Activated naive CD4-positive, alpha-beta T cell treated with anti-CD3 and anti-CD28 coated beads, Interleukin-2, amount 50 U/mL, for 72 hours (primary cell): ENCODE measurements at places on chromosomes 12 and 14.

- DNase-seq: peak; percentile 29
Observed at GRCh38 chr12:95790033-95790916, at the start of gene NTN4. Gene NTN4, minus strand, starts transcription at chr12:95790764. Its CDS starts 455 bp downstream, at chr12:95790309.

DNA sequence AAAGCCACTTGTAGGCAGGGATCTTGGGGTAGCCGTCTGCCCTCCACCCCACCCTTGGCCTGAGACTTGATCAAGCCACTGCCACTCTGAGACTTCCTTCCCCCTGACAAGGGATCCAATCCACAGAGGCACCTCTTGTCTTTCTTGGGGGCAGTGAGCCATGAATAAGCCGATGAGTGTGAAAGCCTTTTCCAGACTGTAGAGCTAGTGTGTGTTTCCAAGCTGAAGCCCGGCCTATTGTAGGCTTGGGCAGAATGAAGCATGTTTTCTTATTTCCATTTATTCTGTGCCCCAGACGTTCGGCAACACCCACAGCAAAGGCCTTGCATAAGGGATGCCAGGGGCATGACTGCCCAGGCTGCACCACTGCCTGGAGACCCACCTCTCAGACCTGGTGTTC is 991.6 kb downstream of the BCL11B start:
- DNase-seq: no peak

DNA sequence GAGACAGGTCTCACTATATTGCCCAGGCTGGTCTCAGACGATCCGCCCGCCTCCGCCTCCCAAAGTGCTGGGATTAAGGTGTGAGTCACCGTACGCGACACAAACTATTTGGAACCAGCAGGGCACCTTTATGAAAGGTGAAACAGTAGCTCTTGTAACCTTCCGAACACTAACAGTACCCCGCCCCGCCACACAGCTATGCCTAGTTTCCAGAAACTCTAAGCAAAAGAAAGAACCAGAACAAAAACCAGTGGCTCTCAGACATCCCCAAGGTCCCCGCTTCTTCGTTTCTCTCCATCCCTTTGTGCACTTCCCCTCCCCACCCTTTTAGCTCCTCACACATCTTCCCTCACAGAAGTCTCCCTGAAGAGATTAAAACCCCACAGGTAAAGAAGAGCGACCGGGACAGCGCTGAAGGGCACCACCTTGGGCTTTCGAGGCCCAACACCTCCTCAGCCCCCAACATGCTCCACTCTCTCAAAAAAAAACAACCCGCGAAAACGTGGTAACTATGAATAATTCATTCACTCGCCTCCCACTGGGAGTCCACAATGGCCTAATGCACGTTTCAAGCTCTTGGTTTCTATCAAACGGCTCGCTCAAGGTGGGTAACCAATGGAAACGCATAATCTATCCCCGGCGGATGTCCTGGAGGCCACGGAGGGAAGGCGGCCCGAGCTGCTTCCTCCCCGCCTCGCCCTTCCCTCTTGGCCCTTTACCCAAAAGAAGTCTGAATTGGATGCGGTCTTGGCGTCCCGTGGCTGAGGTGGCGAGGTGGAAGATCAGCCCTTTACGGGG is 877 bp downstream of the BAG5 start:
- peak; percentile 76 for DNase-seq

DNA sequence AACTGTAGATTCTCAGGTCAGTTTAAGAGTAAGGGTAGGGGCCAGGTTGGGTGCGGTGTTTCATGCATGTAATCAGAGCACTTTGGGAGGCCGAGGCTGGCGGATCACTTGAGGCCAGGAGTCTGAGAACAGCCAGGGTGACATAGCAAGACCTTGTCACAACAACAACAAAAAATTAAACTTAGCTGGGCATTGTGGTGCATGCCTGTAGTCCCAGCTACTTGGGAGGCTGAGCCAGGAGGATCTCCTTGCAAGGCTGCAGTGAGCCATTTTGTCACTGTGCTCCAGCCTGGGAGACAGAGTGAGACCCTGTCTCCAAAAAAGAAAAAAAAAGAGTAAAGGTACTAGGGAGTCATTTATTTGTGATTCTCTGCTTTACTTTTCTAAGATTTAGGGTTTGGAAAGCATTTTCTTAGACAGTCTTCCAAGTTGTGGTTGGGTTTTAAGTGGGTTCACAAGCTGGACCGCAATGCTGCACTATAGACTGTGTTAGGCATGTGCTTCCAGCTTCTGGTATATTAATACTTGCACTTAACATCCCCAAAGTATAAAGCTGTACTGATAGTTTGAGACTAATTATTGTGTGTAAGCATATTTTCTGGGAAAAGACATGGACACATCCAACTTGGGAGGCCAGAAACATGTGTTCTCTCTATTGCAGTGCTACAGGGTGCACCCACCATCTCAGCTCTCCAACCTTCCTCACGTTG is 49.1 kb upstream of the HECTD1 start:
- no peak for DNase-seq

DNA sequence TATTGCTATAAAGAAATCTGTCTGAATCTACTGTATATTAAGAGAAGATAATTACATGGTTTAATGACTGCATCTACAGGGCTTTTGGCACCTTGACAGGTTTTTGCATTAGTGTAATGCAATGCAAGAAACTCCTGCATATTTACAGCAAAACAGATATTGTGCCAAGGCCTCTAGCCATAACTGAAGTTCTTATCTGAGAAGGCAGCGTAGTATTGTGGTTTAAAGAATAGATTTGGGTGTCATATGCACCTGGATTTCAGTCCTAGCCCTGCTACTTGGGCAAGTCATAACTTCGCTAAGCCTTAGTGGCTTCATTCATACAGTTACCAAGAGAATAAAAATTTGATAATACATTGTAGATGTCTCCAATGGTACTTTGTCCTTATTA is 350.1 kb downstream of the CCDC91 start:
- no peak for DNase-seq

- DNase-seq: no peak
Observed at GRCh38 chr12:124673801-124674617, 106.6 kb upstream of the NCOR2 start.

DNA sequence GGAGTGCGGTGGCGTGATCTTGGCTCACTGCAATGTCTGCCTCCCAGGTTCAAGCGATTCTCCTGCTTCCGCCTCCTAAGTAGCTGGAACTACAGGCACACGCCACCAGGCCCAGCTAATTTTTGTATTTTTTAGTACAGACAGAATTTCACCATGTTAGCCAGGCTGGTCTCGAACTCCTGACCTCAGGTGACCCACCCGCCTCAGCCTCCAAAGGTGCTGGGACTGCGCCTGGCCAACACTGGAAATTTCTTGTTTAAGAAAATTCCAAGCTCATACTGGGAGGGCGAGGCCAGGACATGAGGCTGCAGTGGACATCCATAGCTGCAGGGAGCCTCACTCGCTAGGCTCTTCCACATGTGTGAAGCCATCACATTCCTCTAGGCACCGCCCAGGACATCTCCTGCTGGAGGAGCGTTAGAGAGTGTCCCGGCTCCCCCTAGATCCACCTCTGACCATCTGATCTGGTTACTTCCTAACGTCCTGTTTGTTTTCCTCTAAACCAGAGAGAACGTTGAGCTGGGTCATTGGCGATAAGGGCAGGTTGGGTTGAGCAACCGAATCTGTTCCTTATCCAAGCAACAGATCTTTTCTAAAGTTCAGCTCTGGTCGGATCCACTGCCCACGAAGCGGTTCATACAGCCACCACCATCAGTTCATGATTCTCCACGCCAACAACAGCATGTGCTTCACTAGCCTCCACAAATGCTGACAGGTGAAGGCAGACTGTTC is 108.2 kb upstream of the MED13L start:
- no peak for DNase-seq

DNA sequence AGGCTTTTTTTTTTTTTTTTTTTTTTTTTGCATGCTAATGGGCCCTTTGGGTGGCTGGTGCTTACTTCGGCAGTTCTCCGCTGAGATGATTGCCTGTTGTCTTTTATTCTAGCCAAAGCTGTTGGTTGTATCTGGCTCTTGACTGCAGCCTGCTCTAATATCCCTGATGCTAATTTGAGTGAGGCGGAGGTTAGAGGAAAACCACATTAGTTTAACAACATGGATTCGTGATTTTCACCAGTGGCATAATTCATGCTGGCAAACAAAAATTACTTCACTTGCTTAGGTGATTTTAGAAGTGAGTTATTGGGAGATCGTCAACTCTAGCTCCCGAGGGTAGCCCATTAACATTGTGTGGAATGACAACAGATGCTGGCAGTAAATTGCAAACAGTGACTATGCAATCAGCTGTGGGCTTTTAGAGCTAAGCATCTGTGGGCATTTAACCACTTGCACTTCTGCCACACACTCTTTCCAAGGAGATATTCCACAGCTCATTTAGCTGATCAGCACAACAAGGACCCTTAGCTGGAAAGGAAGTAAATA is 97.6 kb upstream of the ZDHHC17 start:
- no peak for DNase-seq

DNA sequence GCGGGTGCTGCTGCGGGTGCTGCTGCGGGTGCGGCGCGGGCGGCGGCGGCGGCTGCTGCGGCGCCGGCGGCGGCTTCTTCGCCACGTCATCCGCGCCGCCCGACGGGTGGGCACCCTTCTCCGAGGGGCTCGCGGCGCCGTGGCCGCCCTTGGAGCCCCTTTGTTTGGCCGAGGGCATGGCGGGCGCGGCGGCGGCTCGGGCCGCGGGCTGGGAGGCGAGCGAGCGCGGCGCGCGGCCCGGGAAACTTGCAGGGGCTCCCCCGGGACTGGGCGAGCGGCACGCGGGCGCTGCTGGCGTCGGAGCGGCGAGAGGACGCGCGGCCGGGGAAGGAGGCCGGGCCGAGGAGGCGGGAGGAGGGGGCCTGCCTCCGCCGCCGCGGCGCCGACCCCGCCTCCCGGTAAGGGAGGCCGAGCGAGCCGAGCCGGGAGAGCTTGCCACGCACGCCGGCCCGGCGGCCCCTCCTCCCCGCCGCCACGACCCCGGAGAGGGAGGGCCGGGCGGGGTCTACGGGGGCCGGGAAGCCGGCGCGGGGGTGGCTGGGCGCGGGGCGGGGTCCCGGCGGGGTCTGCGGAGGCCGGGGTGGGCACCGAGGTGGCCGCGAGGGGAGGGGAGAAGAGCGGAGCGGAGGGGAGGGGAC is at the start of gene CKAP4:
TSS of gene CKAP4 (minus strand) at position 347 of the 638 bp plus-strand sequence. CDS start at position 178, 169 bp downstream.
- DNase-seq: no peak

- no peak for DNase-seq
Observed at GRCh38 chr12:67760586-67761275, 112.2 kb downstream of the DYRK2 start.

DNA sequence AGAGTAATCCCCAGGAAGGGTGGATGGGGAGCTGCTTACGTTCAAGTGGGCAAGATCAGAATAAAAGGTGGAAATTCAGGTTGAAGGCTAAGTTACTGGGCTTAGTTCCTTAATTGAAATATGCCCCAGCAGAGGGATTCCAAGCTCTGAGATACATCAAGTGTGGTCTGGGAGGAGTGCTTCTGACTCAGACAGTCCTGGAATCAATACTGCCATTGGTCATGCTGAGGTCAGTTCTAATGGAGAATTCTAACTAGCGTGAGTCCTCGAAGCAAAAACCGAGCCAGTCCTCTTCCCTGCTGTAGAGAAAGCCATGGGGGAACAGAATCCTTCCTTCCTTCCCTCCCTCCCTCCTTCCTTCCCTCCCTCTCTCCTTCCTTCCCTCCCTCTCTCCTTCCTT is 39.9 kb downstream of the NOS1 start:
- DNase-seq: no peak

DNA sequence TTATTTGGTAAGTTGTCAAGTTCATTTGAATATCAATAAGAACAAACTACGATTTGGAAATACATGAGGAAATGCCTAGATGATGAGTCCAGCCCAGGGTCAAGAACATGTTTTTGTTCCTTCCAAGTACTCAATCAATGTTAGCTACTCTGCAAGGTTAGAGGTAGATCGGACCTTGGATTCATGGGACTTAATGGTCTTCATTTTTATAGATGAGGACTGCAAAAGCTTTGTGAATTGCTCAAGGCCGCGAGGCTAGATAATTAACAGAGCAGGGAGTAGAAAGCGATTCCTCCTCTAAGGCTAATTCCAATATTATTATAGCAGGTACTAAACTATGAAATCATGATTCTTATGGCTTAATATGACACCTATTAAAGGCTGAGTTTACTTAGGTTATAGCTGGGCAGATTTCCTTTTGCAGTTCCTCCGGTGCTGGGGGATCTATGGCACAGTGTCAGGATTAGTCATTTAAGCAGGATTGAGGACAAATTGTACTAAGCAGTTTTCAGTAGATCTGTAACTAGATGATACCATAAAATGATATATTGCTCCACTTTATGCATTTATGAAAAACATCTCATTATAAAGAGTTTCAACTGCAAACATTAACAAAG is 19.8 kb downstream of the NR1H4 start:
- no peak for DNase-seq

DNA sequence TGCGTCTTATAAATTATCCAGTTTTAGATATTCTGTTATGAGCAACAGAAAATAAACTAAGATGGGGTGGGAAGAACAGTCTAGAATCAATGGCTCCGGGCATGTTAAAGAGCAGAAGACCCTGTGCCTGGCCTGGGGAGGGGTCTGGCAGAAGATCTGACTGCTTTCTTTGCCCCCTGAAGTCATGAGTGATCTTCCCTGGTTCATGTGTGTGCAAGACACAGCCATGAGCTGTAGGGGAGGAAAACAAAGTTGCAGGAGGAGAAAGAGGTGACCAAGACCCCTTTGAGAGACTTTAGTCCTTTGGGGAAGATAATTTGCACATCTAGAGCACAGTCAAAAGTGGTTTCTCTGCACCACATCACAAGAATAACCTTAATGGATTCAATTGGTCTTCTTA is 4.8 kb downstream of the LACRT start:
- no peak for DNase-seq

GRCh38 chr12:84910549-84911241 is 1.9 kb downstream of the SLC6A15 start:
- DNase-seq: no peak

GRCh38 chr12:80864046-80864735 is 73.5 kb downstream of the LIN7A start:
- DNase-seq: no peak

DNA sequence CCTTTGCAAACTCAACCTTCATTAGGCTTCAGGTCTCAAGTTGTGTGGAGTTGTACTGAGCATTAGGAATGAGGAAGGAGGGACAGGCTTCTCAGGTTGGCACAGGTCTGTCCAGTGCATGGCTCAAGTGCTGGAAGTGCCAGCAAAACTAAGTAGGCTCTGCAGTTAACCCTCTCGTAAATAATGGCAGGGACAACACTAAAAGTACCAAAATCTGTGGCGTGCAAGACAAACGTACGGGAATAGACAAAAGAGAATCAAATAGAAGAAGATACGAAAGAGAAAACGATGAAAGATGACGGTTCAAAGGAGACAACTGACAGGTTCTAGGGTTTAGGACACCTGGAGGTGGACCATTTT is 612 bp downstream of the TRAPPC6B start:
- DNase-seq: no peak

DNA sequence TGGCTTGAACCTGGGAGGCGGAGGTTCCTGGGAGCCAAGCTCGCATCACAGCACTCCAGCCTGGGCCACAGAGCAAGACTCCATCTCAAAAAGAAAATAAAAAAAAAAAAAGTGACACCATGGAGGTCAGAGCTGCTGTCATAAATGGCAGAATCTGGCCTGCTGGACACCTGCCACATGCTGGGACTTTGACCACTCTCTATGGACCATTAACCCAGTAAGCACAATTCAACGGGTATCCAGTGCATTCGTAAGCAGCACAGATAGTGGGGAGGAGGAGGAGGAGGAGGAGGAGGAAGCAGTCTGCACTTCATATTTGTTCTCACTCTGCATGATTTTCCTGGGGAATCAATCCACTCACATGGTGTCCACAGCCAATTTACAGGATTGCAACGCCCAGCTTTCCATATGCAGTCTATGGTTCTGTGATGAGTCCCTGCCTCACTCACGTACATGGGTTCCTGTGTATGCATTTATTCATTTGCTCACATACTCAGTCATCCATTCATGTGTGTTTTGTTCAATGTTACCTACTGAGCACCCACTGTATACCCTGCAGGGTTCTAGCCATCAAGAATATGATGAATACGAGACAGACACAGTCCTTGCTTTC is 326.8 kb downstream of the GLT1D1 start:
- DNase-seq: no peak
